CD4-positive, alpha-beta T cell treated with Interleukin-6 for 4 hours (primary cell): ENCODE measurements at places on chromosomes 2 and 18.

- DNase-seq: no peak
These were observed 510.6 kb downstream of the SOX11 start for GRCh38 chr2:6202756-6203155.

DNA sequence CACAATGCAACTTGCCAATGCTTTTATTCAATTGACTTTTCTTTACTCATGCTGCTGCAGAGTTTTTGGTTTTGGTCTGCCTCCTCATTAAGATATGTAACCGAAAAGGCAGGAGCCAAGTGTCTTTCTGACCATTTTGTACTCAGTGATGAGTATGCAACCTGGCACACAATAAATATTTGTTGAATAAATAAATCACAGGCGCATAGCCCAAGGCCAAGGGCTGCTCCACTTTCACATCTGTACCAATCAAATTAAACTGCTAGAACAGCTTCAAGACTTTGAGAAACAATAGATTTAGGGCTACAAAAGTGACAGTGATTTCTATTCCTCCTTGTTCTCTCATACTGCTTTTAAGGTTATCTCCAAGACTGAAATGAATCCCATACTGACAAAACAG, 828.2 kb downstream of the RNF144A start:
- DNase-seq: no peak

GRCh38 chr2:224393157-224393872, 8.6 kb downstream of the FAM124B start:
- no peak for DNase-seq

- DNase-seq: no peak
These were observed 28.2 kb upstream of the NFATC1 start for GRCh38 chr18:79367480-79367879.

DNA sequence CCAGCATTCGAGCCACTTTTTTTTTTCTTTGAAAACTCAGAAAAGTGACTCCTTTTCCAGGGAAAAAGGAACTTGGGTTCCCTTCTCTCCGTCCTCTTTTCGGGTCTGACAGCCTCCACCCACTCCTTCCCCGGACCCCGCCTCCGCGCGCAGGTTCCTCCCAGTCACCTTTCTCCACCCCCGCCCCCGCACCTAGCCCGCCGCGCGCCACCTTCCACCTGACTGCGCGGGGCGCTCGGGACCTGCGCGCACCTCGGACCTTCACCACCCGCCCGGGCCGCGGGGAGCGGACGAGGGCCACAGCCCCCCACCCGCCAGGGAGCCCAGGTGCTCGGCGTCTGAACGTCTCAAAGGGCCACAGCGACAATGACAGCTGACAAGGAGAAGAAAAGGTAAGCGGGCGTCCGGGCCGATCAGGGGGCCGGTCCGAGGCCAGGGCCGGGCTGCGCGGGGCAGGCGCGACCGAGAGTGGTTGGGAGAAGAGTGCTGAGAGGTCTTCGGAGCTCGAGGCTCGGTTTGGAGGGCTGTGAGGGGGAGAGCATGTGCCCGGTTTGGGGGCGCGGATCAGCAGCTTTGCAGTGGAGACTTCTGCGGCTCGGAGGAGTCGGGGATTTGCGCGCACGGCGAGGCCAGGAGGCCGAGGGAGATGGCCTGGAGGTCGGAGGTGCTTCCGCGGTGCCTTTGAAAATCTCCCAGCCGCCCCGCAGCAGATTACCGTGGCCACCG, 502 bp downstream of the EPAS1 start:
- peak; percentile 83 for DNase-seq
